Colonic mucosa (tissue), 4 donors: ENCODE measurements at places on chromosomes 2 and 18. TPM values are rescaled to one million over a fixed set of nuclear protein-coding genes. Genes with fewer than 3 reads are reported as not detected.

DNA sequence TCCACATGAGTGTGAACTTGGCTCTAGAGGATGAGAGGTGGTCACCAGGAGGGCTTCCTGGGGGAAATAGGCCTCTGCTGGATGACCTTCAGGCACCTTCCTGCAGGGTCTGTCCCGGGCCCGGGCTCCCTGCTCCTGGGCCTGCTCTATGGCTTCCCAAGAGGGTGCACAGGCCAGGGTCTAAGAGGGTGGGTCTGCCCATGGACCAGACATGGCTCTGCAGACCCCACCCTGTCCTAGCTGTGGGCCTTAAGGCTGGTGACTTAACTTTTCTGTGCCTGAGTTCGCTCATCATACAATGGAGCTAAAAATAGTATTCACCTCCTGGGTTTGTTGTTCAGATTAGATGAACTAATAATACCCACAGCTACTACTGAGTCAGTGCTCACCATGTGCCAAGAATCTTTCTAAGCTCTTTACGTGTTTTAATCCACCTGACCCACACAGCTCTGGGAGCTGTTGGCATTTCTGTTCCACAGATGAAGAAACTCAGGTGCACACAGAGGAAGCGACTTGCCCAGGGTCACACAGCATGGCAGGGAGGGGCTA lies 14.4 kb downstream of the INHBB start:
- no peak overlapping the region for H3K4me3 ChIP-seq
- no peak for DNase-seq

GRCh38 chr2:176385838-176386237 lies 116.6 kb downstream of the MTX2 start:
- H3K27me3 ChIP-seq: no peaks in the 10 kb centered on the region
- H3K4me3 ChIP-seq: no peak overlapping the region
- H3K27ac ChIP-seq: no peak overlapping the region
- no peaks in the 10 kb centered on the region for H3K36me3 ChIP-seq
- H3K4me1 ChIP-seq: no peaks in the 10 kb centered on the region

- H3K36me3 ChIP-seq: no peaks in the 10 kb centered on the region
- no peaks in the 10 kb centered on the region for H3K4me1 ChIP-seq
- no peak overlapping the region for H3K27ac ChIP-seq
Measured at GRCh38 chr18:78138983-78139496, 840.6 kb upstream of the SALL3 start.

DNA sequence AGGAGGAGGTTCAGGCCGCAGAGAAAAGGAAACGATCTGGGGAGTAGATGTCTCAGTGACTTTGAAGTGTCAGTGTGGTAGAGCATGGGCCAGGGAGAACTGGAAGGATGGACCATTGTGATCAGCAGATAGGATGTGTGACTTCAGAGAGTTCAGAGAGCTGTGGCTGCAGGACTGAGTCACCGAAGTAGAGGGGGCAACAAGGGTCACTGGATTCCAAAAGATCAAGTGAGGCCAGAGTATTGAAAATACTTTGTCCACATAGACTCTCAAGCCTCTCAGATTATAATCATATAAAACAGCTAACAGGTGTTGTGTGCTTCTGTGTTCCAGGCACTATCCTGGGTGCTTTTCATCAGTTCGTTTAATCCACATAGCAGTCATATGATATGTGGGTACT lies 99.4 kb downstream of the CRIM1 start:
- no peaks in the 10 kb centered on the region for H3K36me3 ChIP-seq
- no peak overlapping the region for H3K27ac ChIP-seq
- no peaks in the 10 kb centered on the region for H3K4me1 ChIP-seq
- DNase-seq: no peak
- H3K27me3 ChIP-seq: no peaks in the 10 kb centered on the region
- H3K4me3 ChIP-seq: no peak overlapping the region

- no peaks in the 10 kb centered on the region for H3K4me1 ChIP-seq
- no peak overlapping the region for H3K4me3 ChIP-seq
- no peak for DNase-seq
- H3K36me3 ChIP-seq: peaks cover 38% of the 10 kb centered on the region
- H3K27ac ChIP-seq: no peak overlapping the region
- no peaks in the 10 kb centered on the region for H3K27me3 ChIP-seq
Measured at GRCh38 chr2:73243884-73244570, 9.9 kb downstream of the CCT7 start.

GRCh38 chr2:16162491-16163040 lies 222.2 kb downstream of the MYCN start:
- H3K27me3 ChIP-seq: no peaks in the 10 kb centered on the region
- no peak for DNase-seq
- no peak overlapping the region for H3K4me3 ChIP-seq
- H3K27ac ChIP-seq: no peak overlapping the region

DNA sequence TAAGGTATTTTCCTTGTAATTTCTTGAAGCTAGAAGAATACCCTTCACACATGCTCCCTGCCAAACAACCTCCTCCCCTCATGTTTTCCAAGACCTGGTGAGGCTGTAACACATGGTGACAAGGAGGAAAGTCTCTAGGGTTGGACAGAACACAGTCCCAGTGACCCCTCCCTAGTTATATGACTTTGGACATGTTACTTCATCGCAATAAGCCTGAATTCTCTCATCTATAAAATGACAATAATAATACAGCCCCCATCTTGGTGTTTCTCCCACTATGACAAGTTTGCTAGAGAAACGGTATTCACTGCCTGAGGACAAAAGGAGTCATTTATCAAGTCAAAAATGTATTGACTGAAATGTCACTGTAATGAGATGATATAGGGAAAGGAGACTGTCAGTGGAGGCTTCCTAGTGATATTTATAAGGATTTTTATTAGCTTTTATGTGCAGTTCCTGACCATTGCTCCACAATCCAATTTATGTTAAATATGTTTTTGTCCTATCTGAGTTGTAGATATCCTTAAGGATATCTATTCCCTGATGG lies 464.4 kb downstream of the SUCLG1 start:
- H3K4me3 ChIP-seq: no peak overlapping the region
- H3K27ac ChIP-seq: no peak overlapping the region
- no peak for DNase-seq
- H3K4me1 ChIP-seq: no peaks in the 10 kb centered on the region
- H3K36me3 ChIP-seq: no peaks in the 10 kb centered on the region

DNA sequence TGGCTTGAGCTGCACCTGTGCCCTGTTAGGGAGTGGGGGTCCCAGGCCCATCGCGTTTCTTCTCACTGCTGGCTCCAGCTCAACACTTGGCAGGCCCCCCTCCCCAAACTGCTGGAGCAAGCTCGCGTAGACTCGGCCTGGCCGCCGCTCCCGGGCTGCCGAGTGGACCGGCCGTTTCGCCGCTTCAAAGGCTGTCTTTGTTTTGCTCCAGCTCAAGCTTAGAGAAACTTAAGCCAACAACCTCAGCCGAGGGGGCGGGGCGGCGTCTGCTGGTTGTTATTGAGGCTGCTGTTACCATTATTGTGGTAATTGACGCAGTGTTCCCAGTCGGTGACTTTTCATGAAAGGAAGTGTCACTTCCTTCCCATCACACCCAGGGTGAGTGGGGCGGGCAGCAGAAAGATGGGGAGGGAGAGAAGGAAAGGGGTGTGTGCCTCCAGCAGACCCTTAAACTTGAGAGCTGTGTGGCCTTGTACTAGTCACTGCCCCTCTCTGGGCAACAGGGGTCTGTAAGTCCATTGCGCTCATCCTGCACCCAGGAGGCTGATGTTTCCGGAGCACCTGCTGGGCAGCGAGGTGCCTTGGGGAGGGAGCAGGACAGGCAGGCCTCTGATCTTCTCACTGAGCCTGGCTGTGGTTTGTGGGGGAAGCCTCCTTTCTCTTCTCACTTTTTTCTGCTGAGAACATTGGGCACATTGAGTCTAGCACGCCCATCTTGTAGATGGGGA lies 2.1 kb downstream of the ARID5A start:
- H3K4me1 ChIP-seq: peaks cover 13% of the 10 kb centered on the region
- peak; percentile 76 for DNase-seq
- H3K4me3 ChIP-seq: peak overlapping the region; percentile 74
- peak overlapping the region; percentile 95 for H3K27ac ChIP-seq

DNA sequence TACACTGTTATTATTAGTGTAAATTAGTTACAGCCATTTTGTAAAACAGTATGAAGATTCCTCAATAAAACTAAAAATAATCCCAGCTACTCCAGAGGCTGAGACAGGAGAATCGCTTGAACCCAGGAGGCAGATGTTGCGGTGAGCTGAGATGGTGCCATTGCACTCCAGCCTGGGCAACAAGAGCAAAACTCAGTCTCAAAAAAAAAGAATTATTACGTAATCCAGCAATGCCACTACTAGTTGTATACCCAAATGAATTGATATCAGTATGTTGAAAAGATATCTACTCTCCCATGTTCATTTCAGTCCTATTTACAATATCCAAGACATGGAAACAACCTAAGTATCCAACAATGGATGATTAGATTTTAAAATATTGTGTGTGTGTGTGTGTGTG lies 313.6 kb downstream of the EPHA4 start:
- no peaks in the 10 kb centered on the region for H3K4me1 ChIP-seq
- H3K27me3 ChIP-seq: no peaks in the 10 kb centered on the region
- no peak overlapping the region for H3K27ac ChIP-seq
- no peaks in the 10 kb centered on the region for H3K36me3 ChIP-seq

GRCh38 chr2:191411472-191411871 lies 166.3 kb downstream of the MYO1B start:
- H3K27ac ChIP-seq: peak overlapping the region; percentile 28
- no peaks in the 10 kb centered on the region for H3K27me3 ChIP-seq
- no peaks in the 10 kb centered on the region for H3K36me3 ChIP-seq
- H3K4me3 ChIP-seq: no peak overlapping the region

DNA sequence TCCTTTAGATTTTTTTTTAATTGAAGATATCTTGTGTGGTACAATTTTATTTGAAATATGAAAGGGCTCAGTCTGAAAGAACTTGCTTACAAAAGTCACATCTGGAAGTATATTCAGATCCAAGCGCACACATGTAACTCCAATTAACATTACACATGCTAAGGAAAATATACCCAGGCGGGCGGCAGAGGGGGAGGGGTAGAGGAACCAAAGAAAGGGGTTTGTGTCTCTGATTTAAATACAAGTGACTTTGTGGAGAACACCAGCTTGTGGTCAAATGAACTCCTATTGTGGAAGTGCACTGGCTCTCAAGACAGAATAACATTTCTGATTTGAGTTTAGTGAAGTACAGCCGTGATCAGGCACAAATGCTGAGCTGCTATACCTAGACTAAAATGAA lies 280.2 kb upstream of the SOX11 start:
- DNase-seq: no peak
- no peak overlapping the region for H3K27ac ChIP-seq
- H3K36me3 ChIP-seq: no peaks in the 10 kb centered on the region
- H3K4me3 ChIP-seq: no peak overlapping the region
- no peaks in the 10 kb centered on the region for H3K4me1 ChIP-seq

RPIA gene
- total RNA-seq: 26.1 TPM

FOXI3 gene
- not detected for total RNA-seq
